ENCODE measurements at places on chromosomes 7 and 10.

DNA sequence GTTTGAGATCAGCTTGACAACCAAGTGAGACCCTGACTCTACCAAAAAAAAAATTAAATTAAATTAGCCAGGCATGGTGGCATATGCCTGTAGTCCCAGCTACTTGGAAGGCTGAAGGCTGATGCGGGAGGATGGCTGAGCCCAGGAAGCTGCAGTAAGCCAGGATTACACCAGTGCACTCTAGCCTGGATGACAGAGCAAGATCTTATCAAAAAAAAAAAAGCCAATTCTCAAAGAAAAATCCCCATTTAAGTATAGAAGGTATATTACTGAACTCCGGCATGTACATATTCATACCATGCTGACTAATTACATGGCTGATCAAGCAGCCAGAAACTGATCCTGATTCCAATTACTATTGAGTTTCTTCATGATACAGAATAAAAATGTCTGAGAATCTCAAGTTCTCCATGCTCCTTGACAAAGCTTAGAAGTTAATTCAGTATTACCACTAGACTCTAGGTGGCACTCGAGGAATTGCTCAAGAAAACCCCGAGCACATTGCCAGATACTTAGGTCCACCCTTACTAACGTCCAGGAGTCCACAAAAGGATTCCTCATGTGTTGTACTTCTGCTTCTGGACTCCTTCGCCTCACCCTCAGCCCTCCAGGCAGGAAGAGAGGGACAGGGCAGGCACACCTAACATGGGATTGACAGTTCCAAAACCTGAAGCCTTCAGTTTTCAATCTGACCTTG is 148.9 kb downstream of the PARD3 start:
- no peak for DNase-seq

DNA sequence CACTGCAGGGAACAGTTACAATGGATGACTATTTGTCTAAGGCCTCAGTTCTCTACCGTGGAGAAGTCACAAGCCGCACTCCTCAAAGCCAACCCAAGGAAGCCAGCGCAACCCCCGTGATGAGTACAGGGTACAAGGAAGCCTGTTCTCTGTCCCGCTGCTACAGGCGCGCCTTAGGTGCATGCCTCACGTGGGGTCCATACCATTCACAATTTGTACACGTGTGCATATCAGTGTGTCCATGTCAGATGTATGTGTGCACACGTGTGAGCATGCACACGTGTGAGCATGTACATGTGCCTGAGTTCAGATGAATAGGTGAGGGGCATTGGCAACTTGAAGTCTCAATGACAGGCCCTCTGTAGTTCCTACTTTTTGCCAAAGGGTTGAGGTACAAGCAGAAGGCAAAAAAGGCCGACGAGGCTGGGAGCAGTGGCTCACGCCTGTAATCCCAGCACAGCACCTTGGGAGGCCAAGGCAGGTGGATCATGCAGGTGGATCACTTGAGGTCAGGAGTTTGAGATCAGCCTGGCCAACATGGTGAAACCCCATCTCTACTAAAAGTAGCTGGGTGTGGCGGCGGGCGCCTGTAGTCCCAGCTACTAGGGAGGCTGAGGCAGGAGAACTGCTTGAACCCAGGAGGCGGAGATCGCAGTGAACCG is 62.8 kb downstream of the CTBP2 start:
- DNase-seq: peak; percentile 33

DNA sequence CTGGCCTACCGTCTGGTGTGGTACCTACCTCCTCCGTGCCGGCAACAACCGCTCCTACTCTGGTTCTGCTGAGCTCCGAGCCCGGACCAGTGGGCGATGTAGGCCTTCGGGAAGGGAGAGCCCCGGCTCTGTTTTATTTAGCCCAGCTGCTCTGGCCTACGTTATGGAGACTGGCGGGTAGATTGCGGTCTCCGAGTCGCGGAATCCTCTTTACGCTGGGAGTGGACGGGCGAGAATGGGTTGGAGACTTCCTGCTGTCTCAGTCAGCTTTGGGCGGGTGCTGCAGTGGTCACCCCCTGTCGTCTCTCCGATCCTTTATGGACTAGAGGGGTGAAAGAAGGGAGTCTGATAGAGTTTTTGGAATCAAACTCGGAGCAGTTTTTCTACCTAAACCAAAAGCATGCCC is 406 bp downstream of the CBLL1 start:
- DNase-seq: no peak

- peak; percentile 86 for DNase-seq
Observed at GRCh38 chr10:112951359-112952281, 1.6 kb downstream of the TCF7L2 start.

- DNase-seq: no peak
Observed at GRCh38 chr10:43128958-43129706, 9.1 kb upstream of the CSGALNACT2 start.

GRCh38 chr7:1242606-1243289 is 10.1 kb downstream of the UNCX start:
- DNase-seq: no peak

- no peak for DNase-seq
Observed at GRCh38 chr7:87920578-87920977, 13.5 kb upstream of the ADAM22 start.

GRCh38 chr10:114664127-114664526 is 6.1 kb upstream of the ABLIM1 start:
- DNase-seq: no peak

DNA sequence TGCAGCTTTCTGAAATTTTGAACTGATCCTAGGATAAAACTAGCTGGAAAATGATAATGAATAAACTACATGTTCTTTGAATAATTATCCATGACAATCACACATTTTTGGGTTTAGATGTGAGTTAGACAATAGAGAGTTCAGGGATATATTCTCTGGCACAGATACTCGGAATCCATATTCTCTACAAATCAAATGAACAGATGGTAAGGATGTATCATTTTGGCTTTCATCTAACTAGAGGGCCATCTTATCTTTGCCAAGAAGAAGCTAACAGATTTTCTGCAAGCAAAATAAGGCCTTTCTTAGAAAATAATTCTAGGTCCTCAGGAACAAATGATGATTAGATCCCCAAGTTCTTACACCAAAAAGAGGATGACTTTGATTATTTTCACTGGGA is 355.9 kb upstream of the C7orf33 start:
- DNase-seq: no peak

- no peak for DNase-seq
Observed at GRCh38 chr7:100886936-100887515, 2.5 kb downstream of the UFSP1 start.

DNA sequence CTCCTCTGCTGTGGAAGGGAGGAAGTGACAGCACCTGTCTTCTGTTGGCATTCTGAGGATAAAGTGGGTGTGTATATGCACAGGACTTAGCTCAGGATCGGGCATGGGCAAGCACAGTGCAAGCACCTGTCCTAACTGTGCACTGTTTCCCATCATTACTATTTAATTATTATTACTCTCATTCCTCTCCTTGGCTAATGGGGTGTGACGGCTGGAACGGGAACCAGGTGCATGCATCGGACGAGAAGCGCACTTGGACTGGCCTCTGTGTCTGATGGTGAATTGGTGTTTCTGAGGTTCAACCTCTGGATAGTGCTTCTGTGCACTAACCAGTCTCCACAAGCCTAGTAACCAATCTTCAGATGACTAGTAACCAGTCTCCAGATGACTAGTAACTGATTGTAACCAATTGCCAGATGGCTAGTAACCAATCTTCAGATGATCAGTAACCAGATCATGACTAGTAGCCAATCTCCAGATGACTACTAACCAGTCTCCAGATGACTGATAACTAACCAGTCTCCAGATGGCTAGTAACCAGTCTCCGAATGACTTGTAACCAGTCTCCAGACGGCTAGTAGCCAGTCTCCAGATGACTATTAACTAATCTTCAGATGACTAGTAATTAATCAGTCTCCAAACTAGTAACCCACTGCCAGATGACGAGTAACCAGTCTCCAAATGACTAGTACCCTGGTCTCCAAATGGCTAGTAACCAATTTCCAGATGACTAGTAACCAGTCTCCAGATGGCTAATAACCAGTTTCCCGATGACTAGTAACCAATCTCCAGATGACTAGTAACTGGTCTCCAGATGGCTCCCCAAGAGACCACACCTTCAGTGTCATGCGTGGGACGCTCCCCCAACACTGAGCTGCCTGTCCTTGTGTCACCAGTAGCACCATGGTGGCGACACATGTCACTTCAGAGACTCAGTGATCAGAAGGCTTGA is 85.8 kb downstream of the PAXIP1 start:
- no peak for DNase-seq

DNA sequence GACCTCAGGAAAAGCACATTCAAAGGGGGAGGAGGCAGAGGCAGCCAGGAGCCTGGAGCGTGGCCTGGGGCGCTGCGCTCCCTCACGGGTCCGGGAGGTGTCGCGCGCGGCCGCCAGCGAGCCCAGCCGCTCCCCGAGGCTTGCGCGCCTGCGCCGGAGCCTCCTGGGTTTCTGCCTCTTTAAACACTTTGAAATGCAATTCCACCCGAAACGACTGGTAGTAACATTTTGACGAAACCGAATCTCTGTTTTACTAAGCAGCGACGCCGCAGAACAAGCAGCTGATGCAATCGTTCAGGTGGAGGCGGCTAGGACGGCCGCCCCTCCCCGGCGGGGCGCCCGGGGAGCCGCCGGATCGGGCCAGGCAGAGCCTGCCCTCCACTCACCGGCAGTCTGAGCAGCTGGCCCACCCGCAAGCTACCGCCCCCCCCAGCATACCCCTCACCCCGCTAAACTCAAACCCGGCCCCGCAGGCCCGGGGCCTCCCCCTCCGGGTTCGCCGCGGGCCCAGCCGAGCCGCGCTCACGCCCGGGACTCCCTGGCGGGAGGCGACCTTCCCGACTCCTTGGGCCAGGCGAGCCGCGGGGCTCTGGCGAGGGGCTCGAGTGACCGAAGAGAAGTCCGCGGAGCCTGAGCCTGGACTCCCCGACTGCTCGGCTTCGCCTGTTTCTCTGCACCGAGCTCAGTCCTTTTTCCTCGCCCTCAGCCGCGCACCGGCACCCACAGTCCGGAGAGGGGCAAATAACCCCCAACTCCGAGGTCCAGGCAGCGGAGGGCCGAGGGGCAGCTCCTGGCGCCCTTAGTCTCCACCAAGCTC is 3.2 kb downstream of the MKX start:
- DNase-seq: peak; percentile 92

DNA sequence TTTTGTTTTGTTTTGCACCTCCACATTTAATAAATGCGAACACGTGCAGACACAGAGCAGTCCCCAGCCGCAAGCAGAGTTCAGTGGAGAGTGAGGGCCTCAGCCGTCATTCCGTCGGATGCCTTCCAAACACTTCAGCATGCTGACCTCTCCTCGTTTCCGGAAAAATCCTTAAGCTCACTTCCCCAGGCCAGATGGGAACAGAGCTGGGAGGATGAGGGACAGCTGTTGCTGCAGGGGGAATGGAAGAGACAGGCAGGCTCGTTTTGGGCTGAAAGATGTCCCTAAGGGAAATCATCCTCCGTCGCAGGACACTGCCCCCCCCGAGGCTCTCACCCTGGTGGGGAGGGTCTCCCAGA is 17.2 kb upstream of the FGFR2 start:
- DNase-seq: no peak

- no peak for DNase-seq
Observed at GRCh38 chr7:85498031-85498430, 311.2 kb upstream of the SEMA3D start.

DNA sequence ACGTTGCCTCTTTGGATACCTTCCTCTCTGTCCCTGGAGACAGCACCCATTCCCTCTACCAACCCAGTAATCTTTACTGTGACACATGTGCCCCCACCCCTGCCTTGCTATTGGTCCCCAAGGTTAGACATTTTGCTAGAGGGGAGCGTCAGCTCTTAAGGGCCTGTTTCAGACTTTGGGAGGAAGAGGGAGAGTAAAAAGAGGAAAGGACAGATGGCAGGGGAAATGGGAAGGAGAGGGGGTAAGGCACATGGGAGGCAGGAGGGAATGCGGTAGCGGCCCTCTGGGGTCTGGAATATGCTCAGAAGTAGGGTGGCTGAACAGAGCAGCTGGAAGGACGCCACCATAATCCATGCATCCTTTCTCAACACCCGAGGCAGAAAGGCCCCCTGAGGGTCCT is 12.2 kb downstream of the BLNK start:
- no peak for DNase-seq

- no peak for DNase-seq
Observed at GRCh38 chr10:110753462-110753861, 109.3 kb downstream of the RBM20 start.

GRCh38 chr7:38881015-38881414 is 28.0 kb downstream of the VPS41 start:
- DNase-seq: no peak

GRCh38 chr10:118658762-118659161 is 63.3 kb upstream of the PRLHR start:
- no peak for DNase-seq

DNA sequence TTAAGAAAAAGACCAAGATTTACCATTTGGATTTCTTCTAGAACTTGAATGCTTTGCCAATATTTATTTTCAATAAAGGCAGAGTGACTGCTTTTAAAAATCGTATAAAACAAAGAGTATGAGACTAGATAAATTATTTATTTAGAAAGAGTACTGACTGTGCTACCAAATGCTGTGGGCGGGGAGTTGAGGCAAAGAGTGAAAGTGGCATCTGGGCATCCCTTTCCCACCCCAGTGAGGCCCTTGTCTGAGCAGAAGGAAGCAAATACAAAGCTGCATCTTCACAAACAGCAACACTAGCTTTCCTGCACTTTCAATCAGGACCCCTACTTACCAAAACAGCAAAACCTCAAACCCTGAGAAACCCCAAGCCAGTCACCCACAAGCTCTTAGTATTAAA is 34.9 kb downstream of the ITGB1 start:
- no peak for DNase-seq

- DNase-seq: no peak
Observed at GRCh38 chr10:33327751-33328150, 6.7 kb downstream of the NRP1 start.

- no peak for DNase-seq
Observed at GRCh38 chr7:27277628-27278027, 35.0 kb downstream of the EVX1 start.

GRCh38 chr7:28697913-28698563 is 260.1 kb downstream of the TRIL start:
- no peak for DNase-seq

DNA sequence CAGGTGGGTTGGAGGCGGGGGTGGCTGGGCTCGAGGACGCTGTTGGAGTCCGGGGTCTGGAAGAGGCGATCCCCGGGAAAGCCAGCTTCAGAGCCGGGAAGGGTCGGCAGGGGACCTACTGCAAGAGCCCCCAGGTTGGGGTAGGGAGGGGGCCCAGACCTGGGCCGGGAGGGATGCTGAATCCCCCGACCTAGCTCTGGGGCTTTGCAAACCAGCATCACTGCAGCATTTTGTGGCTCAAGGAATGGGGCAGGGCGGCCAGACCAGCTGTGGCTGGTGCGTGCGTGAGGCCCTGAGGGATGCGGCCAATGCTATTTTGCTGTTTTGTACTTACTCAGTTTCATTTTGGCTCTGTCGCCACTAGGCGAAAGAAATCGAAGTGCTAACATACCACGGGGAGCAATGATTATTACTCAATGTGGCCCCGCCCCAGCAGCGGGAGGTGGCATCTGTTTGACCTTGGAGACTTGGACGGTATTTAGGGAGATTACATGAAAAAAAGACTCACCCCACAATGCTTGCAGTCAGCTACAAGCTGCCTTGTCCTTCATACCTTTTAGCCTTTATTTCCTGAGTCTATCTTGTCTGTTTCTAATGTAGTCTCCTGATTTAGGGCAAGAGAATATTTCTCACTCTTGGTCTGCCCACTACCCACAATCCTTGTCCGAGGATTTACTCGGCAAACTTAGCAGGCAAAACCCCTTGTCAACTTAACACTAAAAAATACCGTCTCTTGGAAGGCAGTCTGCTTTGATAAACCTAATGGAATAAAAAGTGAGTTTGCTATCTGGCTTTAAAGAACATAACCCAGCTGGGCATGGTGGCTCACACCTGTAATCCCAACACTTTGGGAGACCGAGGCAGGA is 16.2 kb downstream of the HSPB1 start:
- peak; percentile 83 for DNase-seq

All from upper lobe of right lung (tissue), 1 donor.